IPS DF 19.7 (cell line): ENCODE measurements at places on chromosomes 6 and 20.

DNA sequence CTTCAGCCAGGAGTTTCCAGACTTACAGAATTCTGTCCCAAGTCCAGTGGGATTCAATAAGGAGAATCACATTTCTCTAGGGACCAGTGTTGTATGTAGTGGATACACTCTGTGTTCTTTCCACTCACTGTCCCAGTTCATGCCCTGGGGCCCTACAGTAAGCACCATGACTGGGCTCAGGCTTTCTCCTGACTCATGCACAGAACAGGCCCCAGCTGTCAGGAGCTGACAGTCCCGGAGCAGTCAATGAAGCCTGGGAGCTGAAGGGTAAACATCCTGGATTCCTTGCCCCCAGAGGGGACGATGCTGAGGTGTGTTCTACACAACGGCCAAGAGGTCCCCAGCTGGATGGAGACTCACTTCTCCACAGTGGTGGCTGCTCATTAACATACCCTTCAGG is 40.2 kb upstream of the LRFN2 start:
- no peak for DNase-seq

DNA sequence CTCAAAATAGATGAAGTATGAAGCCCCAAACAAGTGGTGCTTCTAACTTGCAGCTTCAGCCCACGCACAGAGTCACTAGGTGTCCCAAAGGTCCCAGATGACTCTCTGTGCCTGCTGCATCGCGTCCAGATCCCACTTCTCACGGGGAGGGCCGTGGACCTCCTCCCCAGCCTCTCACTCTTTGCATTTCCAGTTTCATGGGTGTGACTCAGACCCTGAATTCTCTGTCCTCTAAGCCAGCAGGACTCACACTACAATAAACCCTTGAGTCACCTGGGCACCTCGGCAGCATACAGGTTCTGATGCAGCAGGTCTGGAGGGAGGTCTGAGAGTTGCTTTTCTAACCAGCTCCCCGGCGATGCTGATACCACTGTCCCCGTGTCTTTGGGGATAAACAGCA is 114.0 kb upstream of the RIN2 start:
- no peak for DNase-seq

DNA sequence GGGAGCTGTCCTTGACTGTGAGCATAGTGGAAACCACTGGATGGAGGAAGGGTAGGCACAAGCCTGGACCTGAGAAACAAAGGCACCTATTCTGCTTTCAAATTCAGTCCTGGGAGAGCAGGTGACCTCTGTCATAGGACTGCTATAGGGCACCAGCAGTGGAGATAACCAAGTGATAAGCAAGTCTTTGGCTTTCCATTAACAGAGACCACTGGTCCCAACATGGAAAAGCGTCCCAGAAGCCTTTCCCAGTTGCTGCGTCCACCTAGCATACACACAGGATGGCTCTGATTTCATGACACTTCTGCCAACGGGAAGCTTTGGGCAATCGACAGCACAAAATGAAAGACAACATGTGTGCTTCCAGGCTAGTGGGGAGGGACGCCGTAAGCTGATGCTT is 8.9 kb downstream of the SLC22A3 start:
- no peak for DNase-seq

DNA sequence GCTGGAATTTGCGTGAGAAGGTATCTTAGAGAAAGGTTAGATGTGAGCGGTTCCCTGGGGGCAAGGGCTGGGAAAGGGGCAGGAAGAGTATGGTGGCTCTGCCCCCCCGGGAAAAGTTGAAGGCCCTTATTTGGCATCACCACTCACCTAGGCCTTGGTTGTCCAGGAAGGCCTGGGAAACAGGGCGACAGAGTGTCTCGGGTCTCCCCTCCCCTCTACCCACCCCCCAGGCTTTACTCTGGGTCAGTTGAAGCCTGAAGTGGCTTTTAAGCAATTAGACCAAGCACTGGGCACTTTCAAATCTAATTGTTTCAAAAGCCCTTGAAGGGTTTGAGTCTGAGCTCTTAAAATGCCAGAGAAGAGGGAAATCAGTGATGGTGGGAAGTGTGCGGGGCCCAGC is 30.2 kb upstream of the FOXP4 start:
- no peak for DNase-seq

DNA sequence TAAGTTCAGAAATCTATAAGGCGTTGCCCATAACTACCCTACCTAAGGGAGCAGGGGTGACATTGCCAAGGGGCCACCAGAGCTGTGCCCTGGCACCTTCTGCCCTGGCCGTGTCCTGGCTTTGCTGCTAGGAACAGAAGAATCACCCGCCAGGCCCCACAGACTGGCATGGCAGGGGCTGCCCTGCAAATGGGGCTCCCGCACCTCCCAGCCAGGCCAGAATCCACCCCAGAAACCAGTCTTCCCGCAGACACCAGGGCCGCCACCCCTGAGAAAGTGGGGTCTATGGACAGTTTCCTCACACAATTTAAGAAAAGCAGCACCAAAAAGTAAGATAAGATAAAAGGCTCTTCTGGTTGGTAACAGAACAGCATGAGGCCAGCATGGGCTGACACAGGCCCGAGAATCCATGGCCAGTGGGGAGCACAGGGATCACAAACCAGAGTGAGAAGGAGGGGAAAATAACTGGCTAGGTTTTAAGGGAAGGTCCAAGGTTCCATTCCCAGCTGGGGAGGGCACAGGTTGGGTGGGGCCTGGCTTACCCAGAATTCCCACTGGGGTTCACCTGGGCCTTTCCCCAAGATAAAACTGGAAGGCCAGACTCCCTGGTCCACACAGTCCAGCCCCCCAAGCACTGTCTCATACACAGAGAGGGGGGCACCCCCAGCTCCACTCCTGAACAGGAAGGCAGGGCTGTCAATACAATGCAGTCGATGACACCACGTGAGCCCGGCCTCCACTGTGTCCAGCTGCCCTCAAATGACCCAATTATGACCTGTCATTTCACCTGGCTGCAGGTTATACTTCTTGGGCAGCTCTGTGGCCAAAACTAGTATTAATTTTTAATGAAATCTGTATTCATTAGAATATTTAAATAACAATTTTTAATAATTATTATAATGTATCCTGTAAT is 59.4 kb downstream of the PYGB start:
- no peak for DNase-seq

DNA sequence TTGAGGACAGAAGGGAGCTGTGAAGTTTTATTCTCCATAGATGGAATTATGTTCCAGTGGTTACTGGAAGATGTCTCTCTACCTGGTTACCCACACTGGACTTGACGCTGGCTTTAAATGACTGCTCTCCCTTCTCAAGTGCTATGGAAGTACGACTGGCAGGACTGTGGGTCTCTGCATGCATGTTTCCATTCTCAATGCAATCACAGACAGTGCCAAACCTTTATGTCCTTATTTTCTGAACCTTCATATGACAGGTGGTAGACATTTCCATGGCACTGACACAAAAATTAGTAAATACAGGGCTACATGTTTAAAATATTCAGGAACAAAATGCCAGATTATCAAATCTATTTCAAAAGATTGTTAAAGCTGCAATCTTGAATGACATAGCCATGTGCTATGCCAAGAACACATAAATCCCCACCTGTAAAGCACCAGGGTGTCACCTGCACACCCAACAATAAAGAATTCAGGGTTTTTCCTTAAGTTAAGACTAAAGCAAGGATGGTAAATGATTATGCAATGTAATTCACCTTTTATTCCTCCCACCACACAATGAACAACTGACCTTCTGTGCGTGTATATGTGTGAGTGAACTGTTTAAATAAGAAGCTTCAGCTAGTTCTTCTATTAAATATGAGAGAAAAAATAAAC is 153.3 kb upstream of the ENPP5 start:
- no peak for DNase-seq

DNA sequence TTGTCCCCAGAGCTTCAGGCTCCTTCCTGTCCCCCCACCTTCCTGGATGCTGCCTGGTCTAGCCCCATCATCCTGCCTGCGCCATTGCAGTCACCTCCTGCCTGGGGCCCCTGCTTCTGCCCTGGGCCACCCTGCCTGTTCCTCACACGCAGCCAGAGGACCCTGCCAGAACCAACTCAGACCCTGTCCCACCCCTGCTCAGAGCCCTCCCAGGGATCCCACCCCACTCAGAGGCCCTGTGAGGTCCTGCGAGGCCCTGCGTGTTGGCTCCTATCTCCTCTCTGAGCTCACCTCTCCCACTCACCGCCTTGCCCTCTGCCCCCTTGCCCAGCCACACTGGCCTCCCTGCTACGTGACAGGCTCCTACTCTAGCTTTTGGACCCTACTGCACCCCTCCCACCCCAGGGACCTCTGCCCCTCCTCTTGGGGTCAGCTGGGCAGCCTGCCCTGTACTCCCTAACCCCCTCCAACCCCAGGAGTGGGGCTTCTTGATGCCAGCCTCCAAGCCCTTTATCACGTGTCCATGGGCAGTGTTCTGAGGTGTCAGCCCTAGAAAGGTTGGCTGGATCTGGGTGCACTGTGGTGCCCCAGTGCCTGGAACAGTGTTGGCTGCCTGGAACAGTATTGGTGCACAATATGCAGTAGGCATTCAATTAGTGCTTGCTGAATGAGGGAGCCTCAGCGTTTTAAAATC is 68.3 kb downstream of the CEBPB start:
- DNase-seq, result no peak

- no peak for DNase-seq
Measured at GRCh38 chr6:150770637-150771036, 94.9 kb upstream of the MTHFD1L start.

DNA sequence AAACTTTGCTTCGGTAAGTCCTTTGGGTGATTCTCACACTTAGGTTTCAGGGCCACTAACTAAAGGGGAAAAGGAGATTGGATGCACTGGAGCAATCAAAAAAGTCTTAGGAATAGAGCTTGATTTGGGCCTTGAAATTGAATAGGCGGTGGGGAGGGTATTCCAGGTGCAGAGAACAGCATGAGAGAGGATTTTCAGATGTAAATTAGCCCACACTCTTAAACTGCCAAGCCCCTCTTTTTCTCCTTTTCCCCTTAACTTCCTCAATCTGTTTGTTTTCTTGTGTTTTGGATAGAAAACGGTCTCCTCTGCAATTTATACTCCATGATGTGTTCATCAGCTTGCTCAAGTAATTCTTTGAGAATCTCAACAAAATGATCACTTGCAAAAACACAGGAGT is 62.1 kb upstream of the RIPOR2 start:
- no peak for DNase-seq

GRCh38 chr6:69784595-69785377 is 12.0 kb downstream of the LMBRD1 start:
- DNase-seq, result no peak

DNA sequence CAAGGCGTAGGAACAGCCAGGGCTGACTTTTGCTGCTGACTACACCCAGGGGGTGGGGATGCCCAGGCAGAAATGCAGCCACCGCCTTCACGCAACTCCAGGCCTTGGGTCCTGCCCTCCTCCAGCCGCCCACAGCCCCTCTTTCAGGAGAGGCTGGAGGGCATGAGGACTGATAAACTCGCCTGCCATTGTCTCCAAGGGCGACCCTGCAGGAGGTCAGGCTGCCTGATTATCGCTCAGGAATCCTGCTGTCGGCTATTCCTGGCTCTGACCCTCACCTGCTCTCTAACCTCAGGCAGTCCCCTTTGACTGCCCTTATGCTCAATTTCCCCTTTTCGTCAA is 62.0 kb upstream of the HDDC2 start:
- peak; percentile 28 for DNase-seq

DNA sequence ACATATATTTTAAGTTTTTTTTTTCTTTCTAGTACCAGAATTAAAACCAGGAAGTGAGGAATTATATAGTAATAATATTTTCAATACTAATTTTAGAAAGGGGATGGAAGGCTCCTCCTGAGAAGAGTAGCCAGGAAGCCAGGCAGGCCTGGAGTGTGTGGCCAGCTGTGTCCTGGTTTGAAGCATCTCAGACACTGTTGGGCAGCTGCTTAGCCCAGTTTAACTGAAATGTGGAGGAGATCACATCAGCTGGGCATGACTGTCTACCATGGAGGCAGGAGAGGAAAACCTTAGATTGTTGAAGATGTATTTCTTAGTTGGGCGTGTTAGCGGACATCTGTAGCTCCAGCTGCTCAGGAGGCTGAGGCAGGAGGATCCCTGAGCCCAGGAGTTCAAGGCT is 142.2 kb downstream of the ARID1B start:
- DNase-seq, result no peak

DNA sequence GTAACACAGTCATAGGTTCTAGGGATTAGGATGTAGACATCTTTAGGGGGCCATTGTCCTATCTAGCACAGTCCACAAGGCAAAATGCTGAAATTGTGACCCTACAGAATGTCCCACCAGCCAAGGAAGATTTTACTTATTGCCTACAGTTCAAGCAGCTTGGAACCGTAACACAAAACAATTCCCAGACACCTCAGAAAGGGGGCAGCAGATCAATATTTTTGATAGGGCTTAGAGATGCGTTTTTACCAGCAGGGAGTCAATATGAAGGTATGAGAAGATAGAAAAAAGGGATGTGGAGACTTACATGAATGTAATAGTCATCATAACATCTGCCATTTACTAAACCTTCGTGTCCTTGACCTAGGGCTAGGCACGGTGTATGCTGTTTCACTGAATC is 81.0 kb downstream of the TMEM170B start:
- no peak for DNase-seq

DNA sequence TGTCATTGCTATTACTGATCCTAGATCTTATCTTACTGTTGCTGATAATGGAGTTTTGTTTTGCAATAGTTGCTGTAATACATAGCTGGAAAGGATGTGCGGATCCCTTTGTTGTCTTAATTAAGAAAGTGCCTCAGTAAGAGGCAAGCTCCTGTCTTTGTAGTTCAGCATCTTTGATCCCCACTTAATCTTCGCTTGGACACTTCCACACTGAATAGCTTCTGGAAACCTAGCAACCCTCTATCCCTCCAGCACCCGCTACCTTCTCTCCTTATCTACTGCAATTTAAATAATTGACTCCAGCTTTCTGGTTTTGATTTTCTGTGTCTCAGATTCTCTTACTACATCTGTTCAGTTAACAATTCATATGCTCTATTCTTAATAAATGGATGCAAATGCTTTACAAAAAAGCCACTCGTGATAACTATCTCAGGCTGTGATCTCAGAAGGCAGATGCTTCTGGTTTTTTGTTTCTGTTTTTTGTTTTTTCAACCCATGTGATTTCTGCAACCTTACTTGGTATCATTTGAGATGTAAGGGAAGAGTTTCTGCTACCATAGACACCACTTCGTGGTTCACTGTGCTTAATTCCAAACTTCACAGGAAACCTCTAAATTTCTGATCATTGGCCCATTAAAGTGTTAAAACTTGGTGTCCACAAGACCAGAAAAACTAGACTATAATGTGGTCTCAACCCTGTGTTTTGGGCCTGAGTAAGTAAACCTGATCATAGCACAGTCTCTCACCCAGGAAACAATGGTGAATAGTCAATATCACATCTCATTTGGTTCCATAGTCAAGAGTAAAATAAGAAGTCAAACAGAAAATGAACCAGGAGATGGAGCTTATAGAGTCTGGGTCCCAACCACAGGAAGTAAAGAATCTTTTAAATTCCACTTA is 352.1 kb upstream of the SOX4 start:
- DNase-seq, result no peak

GRCh38 chr20:8788275-8788674 is 280.6 kb upstream of the PLCB4 start:
- DNase-seq, result no peak

- DNase-seq, result no peak
Measured at GRCh38 chr20:2814587-2815051, at the start of gene C20orf141. Gene C20orf141, plus strand, starts transcription at chr20:2814987. Its CDS starts 198 bp downstream, at chr20:2815185.

GRCh38 chr6:282177-282866 is 10.0 kb upstream of the DUSP22 start:
- DNase-seq, result no peak

GRCh38 chr20:21270806-21271205 is 32.3 kb upstream of the XRN2 start:
- no peak for DNase-seq

GRCh38 chr6:129493354-129493902 is 216.5 kb downstream of the ARHGAP18 start:
- no peak for DNase-seq
